ENCODE measurements at places on chromosomes 13 and 19.

DNA sequence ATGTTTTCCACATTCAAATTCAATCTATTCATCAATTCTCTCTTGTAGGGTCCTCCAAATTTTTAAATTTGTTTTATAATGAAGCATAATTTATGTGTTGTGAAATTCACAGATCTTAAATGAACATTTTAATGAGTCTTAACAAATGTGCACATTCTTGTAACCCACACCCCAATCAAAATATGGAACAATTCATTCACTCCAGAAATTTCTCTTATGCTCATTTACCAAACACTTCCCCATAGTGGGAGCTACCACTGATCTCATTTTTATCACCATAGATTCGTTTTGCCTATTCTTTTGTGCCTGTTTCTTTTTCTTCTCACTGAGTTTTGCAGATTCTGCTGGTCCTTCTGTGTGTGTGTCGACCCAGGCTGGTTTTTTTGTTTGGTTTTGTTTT, 664.1 kb downstream of the EFNB2 start:
- no peak for DNase-seq

GRCh38 chr13:30255696-30256095, 51.7 kb downstream of the KATNAL1 start:
- DNase-seq, result no peak

DNA sequence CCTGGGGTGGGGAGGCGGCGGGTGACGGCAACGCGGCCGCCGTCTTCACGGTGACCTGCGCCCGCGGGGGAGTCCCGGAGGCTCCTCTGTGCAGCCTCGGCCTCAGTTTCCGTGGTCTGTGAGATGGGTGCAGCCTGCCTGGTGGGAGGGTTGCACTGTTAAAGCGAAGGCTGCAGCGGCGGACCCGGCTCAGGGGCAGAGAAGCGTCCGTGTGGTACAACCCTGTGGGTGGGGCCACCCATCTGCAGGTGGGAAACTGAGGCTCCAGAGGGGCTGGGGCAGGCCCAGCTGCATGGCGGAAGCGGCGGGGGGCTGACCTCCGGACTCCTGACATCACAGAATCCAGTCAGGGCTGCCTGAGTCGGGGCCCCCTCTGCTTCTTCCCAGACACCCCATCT, 481 bp downstream of the FGF22 start:
- DNase-seq, result no peak

DNA sequence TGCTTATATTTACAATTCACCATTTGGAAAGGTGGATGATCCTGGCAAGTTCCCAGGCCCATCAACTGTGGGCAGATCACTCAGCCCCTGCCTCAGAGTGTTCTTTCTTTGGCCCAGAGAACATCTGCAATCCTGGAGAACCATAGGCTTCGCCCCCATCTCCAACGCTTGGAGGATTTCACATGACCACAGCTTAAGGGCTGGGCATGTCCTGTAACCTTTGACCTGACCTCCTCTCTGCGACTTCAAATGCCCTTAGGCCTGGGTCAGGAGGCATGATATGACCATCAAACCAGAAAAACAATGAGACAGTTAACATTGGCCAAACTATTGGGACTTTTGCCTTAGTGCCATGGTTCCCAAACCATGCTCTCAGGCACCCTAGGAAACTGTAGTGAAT, 7.2 kb upstream of the MBNL2 start:
- DNase-seq, result no peak

- no peak for DNase-seq
Observed at GRCh38 chr19:49713236-49713845, 22.4 kb downstream of the CPT1C start.
